Epithelial cell of esophagus (primary cell): ENCODE measurements at places on chromosomes 13 and 19.

GRCh38 chr13:44153496-44153895 lies 220.1 kb upstream of the SERP2 start:
- DNase-seq = no peak

DNA sequence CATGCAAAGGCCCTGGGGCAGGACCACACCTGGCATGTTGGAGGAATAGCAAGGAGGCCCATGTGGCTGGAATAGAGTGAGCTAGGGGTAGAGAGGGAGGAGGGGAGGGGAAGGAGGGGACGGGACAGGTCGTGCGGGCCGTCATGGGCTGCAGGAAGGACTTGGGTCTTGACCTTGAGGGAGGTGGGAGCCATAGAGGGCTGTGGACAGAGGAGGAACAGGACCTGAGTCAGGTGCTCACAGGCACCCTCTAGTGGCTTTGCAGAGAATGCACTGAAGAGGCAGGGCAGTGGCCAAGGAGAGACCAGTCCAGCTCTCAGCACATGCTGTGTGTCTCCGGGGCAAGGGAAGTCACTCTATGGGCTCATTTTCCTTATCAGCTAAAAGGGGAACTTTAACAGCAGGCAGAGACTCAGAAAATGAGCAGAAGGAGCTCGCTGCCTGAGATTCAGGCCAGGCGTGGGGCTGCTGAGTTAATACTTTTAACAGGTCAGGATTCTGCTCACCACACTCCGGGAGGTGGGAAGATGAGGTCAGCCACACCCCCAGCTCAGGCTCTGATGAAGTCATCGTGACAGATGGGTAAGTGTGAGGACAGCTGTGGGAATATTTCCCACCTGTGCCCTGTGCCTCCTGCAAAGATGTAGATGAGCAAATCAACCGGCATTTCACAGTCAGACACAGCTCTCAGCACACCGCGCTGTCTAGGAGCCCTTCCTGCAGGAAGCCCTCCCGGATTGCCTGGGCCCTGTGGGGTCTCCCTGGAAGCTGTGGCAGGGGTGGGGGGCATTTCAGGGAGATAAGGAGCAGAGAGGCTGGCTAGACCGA lies 6.0 kb upstream of the TNFAIP8L1 start:
- DNase-seq = peak; percentile 87

DNA sequence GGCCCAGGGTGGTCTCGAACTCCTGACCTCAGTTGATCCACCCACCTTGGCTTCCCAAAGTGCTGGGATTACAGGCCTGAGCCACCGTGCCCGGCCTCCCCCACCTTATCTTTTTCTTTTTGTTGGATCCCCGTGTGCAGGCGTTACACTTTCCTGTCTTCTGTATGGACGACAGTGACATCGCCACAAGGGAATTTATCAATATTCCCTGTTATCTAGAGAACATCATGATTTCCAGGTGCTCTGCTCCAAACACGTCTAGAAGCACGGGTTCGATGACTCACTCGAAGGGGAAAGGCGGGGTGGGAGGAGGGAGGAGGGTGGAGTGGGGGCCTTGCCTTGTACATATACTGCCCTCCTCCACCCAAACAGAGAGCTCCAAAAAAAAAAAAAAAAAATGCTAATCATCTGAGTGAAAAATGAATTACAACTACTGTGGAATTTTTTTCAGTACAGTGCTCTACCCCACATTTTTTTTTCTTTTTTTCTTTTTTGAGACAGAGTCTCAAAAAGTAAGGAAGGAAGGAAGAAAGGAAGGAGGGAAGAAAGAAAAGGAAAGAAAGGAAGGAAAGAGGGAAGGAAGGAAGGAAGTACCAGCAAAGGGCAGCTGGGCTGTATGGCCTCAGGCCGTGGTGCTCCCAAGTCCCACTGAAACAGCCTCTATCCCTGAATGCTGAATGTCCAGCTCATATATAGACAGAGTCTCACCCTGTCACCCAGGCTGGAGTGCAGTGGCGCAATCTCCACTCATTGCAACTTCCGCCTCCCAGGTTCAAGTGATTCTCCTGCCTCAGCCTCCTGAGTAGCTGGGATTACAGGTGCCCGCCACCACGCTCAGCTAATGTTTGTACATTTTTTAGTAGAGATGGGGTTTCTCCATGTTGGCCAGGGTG lies 36.8 kb downstream of the INSR start:
- no peak for DNase-seq

GRCh38 chr13:41833831-41834230 lies 127.1 kb downstream of the VWA8 start:
- peak; percentile 4 for DNase-seq

DNA sequence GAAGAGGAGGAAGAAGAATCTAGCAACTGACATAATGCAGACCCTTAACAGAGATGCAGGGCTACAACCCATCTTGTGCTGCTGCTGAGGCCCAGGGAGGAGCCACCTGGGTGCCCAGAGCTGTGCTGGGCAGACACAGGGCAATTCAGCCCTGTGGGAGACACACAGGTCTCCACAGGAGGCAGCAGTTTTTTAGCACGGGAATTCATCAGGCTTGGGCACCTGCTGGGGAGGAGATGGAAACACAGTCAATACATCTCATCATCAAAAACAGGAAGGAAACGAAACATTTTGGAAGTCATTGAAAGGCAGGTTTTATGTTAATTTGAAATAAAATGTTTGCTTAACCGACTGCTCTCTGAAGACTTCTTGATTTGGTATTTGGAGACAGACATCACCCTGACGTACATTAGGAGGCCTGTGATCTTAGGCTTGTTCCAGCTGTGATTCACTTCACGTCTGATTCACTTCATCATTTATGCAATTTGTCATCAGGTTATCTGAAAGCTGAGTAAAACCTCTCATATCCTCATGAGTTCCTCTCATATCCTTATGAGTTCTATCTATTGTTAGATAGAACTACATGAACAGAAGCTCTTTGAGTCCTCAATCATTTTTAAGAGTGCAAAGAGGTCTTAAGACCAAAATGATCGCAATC lies 77.4 kb downstream of the CYSLTR2 start:
- DNase-seq = peak; percentile 89

GRCh38 chr13:99431927-99432608 lies 69.2 kb upstream of the TM9SF2 start:
- no peak for DNase-seq

GRCh38 chr13:72839831-72840426 lies 58.0 kb downstream of the PIBF1 start:
- DNase-seq = peak; percentile 78

- DNase-seq = no peak
Observed at GRCh38 chr13:50594276-50595051, 249.0 kb downstream of the DLEU7 start.
